ENCODE measurements at places on chromosomes 4 and X.

GRCh38 chrX:3449287-3449686 is 102.8 kb upstream of the MXRA5 start:
- DNase-seq, result peak; percentile 40

DNA sequence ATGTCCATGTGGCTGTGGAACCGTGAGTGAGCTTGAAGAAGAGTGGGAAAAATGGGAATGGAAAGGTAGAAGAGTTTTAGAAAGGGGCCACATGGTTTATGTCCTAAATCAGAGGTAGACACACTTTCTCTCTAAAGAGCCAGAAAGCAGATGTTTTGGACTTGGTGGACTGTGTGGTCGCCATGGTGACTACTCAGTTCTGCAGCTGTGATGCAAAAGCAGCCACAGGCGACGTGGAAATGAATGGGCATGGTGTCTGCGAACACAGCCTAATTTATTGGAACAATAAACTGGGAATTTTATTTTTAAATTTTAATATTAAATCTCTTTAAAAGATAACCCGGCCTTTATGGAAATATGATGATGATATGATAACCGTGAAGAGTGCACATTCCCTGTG is 386.0 kb upstream of the FAT1 start:
- no peak for DNase-seq

DNA sequence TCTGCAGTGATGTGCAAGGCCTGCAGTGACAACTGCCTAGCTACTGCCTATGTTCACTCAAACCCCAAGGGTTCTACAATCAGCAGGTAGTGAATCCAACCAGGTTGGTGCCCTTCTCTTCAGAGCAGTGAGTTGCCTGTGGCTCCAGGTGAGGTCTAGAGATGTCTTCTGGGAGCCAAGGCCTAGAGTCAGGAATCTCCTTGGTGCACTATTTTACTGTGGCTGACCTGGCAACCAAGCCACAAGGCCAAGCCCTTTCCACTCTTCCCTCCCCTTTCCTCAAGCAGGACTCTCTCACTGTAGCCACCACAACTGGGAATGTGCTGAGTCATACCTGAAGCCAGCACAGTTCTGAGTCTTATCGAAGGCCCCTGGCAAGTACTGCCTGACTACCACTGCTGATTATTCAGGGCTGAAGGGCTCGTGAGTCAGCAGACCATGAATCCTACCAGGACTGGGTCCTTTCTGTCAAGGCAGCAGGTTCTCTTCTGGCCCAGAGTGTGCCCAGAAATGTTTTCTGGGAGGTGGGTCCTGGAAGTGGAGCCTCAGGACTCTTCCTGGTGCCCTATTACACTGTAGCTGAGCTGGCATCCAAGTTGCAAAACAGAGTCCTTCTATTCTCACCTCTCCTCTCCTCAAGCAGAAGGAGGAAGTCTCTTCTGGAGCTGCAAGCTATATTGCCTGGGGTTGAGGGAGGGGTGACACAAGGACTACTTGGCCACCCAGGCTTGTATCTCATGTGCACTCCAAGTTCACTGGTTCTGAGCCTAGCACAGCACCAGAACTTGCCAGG is 111.6 kb downstream of the BTC start:
- peak; percentile 75 for DNase-seq

DNA sequence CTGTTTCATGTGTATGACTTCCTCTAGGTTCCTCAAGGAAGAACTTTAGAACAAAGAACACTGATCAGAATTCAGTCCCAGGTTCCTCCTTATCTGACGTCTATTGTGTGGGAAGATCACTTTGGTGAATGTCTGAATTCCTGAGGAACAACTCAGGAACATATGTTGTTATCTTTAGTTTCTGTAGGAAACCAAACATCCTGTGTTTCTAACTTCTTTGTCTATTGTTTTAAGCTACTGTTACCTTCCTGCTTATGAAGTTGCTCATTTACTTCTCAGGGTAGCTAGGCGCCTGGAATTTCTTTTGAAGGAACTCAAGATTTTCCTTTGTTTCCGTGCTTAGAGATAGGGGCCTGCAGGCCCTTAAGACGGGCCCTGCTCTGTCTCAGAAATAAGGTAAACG is 46.2 kb downstream of the MAGEB5 start:
- DNase-seq, result no peak

GRCh38 chr4:105594099-105595010 is 41.9 kb downstream of the ARHGEF38 start:
- DNase-seq, result no peak

DNA sequence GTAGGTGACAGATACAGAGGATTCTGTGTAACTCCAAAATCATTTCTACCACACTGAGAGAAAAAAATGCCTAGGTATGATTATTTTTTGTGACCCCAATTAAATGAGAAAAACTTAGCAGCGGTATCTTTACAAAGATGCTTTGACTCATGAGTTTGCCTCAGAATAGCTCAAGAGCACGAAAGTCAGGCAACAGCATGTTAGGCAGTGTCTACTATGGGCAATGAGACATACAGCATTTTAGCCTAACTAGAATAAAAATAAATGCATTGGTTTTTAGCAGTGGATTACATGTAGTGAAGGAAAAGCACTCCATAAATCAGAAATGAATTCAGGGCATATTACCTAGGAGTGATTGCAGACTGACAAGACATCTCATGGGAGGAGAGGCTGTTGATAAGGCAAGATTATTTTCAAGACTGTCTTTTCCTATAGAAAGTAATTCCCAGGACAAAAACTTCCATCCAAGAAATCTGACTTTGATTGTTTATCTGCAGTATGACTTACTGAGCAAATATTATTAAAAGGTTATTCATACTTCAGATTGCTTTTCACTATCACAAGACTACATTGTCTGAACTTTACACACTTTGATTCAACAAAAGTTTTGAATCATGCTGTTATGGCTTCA is 3.6 kb downstream of the ANXA10 start:
- DNase-seq, result no peak

DNA sequence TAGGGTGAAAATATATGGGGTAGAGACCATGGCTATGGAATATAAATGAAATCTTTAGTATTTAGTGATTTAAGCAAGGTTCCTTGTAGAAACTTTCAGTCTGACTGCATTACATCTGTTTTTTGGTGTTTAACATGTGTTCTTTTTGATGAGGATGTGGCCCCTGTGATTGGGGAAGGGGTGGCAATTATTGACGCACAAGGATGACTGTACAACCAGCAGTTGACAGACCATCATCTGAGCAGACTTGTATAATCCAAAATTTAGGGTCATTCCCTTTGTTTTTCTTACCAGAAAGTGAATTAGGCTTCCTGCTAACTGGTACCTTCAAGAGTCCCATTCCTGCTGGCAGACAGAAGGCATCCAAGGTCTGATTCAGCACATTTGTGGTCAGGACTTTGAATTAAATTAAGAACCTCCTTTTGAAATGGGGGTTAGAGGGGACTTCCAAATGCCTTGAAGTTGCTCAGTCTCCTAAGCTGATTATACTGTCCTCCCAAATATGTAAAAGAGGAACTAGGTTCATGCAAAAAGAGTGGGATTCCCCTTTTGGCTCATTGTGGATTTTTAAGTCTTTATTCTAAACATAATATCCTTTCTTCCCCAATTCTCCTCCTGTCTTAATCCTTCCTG is 112.4 kb upstream of the CXCL13 start:
- no peak for DNase-seq

DNA sequence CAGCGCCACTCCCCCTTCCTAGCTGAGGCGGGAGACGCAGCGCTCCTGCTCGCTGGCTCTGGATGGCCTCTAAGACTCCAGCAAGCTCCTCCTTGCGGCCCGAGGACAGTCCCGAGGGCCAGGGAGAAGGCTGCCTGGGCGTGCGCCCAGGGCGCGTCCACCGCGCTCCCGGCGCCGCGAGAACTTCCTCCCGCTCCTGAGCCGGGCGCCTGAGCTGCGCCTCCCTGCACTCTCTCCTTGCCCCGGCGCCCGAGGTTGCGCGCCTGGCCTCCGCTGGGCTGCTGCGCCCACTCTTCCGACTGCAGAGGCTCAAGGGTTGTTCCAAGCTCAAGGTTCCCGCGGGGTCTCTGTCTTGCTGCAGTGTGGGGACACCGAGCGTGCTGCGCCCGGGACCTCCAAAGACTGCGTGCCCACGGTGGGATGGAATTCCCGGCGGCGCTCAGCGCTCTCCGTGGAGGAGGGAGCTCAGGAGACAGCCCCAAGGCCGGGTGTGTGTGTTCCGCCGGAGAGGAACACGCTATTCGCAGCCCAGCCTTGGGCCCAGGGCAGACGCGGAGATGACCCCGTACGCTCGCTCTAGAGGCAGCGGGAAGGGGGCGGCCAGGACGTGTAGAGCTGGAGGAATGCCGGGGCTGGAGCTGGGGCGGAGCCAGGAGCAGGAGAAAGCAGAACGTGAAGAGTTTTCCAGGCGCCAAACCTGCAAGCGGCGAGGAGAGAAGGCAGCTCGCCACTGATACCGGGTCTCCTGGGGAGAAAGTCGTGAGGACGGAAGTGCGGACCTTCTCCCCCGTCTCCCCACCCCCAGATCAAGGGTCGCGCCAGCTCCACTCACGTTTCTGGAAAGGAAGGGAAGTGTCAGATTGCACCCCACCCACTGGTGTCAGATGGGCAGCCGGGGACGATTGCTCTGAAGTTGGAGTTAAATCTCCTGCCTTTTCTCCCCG is at the start of gene ARHGAP6:
Gene ARHGAP6, minus strand, starts transcription at position 753 of the 944 bp plus-strand sequence. CDS start 1,092 bp downstream, outside the sequence.
- no peak for DNase-seq

Data from AG09309 (cell line).